Mesenchymal stem cell (in vitro differentiated cells and primary cell): ENCODE measurements at places on chromosomes 7 and 10.
A peak's percentile ranks its signal among the peaks of the same experiment; 100 is the strongest.

DNA sequence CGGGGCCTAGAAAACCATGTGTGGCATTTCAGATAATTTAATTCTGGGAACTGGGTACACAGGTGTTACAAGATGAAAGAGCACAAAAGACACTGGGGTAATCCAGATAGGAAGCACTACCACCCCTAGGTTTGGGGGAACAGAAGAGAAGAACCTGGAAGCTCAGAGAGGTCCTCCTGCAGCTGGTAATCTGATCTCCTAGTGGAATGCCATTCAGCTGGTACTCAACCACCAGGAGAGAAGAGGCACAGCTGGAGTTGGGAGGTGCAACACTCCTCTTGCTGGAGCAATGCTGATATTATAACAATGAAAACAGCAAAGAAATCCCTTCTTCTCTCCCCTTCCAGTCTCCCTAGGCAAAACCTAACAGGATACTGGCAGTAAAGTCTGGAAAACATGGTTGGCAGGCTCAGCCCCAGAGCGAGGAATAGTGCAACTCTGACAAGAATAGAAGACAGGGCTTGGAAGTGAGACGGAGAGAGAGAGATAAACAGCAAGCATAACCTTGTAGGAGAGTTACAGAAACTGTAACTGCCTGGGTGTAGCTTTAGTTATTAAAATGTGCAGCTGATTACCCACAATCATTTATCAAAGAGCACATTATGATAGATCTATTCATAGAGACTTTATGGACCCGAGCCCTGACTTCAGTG, 35.0 kb downstream of the NRF1 start:
- DNase-seq: no peak

DNA sequence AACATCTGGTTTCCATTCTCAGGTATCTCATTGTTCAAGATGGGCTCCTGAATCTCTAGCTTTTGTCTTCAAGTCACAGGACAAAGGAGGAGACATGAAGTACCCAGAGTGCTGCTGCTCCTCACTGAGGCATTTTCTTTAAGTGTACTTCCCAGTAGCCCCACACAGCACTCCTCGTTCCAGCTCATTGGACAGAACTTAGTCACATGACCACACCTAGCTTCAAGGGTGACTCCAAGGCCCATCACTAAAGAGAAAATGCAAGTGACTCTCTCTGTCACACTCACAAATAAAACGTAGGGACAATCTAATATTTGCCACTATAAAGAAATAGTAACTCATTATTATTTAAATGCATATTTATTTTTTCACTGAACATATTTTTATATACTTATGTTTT, 58.3 kb upstream of the NEUROD6 start:
- DNase-seq: no peak

DNA sequence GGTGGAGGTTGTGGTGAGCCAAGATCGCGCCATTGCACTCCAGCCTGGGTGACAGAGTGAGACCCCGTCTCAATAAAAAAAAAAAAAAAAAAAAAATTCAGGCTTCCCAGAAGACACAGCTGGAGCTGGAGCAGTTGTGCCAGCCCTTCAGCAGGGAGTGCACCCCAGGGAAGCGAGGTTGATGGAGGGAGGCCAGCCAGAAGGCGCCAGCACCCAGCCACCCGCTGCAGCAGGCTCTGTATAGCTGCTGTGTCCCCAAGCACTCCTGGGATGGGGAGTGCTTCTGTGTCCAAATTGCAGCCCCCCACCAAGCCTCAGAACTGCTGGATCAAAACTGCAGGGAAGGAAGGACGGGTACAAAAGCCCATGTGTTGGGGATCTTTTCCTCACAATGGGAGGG, 47.8 kb downstream of the COBL start:
- DNase-seq: no peak

DNA sequence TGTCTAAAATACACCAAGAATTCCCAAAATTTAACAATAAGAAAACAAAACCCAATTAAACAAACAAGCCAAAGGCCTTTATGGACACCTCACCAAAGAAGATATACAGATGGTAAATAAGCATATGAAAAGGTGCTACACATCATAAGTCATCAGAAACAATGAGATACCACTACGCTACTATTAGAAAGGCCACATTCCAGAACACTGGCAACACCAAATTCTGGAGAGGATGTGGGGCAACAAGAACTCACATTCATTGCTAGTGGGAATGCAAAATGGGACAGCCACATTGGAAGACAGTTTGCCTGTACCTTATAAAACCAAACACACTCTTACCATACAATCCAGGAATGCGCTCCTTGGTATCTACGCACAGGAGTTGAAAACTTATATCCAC, 291.4 kb downstream of the TNS3 start:
- no peak for DNase-seq

GRCh38 chr10:113788604-113789083, 37.2 kb downstream of the PLEKHS1 start:
- peak; percentile 81 for DNase-seq

GRCh38 chr7:136891850-136892249, 23.4 kb downstream of the CHRM2 start:
- no peak for DNase-seq

- DNase-seq: no peak
These were observed 1.5 kb upstream of the FRAT2 start for GRCh38 chr10:97336006-97336405.

- no peak for DNase-seq
These were observed 1077.3 kb downstream of the SORCS3 start for GRCh38 chr10:105718207-105718995.

DNA sequence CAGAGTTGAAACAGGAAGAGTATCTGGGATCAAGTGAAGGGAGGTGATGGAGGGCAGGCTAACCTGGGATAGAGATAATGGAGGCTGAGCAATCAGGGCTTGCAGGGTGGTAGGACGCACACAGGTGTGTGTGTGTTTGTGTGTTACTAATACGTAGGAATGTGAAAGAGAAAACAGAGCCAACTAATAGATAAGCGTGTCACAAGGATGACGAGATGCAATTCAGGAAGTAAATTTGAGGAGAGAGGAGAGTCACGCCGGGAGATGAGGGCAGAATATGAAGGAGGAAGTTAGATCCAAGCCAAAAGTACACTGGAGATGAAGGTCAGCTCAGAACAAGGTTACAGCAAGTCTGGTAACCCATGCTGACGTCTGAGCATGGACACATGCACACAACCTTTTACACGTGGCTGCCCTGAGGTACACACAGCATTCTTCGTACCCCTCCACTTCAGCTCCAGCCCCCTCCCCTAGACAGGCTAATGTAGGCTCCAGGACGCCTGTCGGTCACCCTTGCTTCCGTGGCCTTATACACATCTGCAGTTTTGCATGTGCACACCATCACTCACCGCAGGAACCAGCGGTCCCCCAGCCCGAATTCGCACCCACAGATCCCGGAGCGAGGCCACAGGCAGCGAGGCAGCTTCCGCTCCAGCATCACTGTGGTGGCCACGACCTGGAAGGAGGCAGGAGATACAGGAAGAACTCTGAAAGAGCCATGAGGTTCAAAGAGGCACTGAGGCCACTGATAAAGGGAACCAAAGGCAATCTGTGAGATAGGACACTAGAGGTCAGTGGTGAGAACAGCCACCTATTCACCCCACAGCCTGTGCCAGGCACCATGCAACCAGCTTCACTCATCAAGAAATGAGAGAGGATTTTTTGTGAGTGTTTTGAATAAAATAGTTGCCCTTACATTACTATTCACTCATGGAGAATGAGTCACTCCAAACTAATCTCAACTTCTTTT, 23.7 kb upstream of the TRPV6 start:
- no peak for DNase-seq

GRCh38 chr10:104920476-104920875, 279.4 kb downstream of the SORCS3 start:
- no peak for DNase-seq

DNA sequence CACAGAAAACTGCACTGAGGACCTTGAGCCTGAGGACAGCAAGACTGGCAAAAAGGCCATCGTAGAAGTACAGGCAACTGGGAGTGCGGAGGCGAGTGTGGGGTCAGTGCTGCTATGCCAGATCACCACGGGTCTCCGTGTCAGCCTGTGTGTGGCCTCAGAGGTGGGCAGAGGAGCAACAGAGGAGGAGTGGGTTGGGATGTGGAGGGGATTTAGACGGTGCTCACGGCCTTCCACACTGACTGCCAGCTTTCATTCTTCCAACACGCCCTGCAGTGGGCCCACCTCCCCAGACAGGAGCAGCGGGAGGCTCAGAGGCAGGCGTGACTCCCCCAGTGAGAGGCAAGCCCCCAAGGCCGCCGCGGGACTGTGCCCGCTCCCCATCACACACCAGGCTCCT, 17.0 kb upstream of the ZMIZ1 start:
- no peak for DNase-seq

GRCh38 chr10:78038105-78038504, 4.4 kb downstream of the RPS24 start:
- DNase-seq: peak; percentile 47

DNA sequence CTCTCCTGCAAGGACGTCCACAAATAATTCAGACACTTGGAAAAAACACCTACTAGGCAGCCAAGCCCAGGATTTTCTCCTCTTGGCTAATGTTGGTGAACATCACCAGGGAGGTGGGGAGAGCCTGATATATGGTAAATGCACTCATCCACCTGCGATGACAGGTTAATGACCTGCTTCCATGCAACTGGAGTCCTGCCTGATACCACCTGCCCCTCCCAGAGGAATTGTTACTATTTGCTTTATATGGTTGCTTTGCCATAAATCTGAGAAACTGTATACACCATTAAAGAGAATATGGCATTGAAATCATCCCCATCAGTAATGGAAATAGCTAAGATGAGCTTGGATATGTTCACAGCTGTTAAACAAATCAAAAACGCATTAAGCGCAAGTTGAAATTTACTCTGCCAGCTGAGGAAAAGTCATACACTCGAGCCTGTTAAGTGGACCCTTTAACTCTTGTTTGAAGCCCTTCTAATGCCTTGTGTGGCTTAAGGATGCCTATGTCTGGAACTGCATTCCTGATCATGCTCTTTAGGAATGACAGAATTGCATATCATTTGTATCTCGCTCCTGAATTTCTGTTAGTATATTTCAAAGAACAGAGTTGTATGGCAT, 208.3 kb downstream of the PRPF18 start:
- DNase-seq: no peak

- DNase-seq: no peak
These were observed 80.2 kb downstream of the DKK1 start for GRCh38 chr10:52394246-52394645.

GRCh38 chr7:85413718-85414117, 226.9 kb upstream of the SEMA3D start:
- no peak for DNase-seq
